ENCODE measurements at places on chromosomes 4 and X.

GRCh38 chr4:60096676-60097075, 1103.5 kb upstream of the ADGRL3 start:
- no peak for DNase-seq

DNA sequence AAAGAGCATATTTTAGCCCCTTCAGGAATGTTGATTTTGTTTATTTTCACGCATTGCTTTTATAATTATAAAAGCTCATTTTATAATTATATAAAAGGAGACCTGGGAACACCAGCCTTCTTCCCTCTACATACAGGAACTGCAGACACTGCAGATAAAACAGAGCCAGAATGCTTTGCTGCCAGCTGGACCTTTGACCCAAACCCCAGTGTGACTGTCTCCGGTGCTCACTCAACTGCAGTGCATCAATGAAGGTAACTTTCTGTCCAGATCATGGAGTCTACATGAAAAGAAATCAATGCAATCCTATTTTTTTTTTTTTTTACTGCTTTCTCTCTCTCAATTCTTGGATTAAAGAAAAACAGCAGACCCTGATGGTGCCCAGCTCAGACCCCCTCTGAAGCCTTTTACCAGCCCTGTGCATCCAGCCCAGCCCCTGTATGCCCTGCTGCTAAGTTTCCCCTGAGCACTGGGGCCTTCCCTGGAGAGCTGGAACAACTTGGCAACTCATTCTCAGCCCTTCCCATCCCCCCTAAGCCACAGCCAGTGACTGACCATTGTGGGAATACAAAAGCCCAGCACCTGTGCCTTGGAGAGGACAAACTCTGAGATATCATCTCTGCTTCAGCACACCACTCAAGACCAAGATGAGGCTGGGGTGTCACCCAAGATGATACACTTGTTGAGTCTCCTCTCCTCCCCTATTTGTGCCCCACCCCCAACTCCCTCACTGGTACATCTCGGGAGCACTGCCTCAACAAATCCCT, 182.1 kb downstream of the EVC2 start:
- DNase-seq, result no peak

- peak; percentile 51 for DNase-seq
These were observed 1.4 kb downstream of the ELOVL6 start for GRCh38 chr4:110196871-110197528.

GRCh38 chr4:85393201-85393600, 81.7 kb upstream of the ARHGAP24 start:
- DNase-seq, result no peak

DNA sequence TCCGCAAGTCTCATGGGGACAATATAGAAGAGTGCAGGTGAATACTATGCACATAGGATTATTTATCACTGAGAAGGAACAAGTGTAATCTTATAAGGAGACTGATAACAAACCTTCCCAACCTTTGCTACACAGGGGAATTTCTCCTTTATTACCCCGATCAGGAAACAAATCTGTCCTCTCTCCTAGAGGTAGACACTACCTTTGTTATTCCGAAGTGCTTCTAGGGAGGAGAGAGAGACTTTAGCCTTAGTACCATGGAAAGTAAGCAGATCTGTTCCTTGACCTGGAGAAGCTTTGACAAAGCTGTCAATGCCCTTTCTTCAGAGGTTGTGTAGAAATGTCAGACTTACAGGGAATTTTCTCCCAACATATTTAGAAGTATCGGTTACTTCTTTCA, 475.5 kb downstream of the CCSER1 start:
- DNase-seq, result no peak

DNA sequence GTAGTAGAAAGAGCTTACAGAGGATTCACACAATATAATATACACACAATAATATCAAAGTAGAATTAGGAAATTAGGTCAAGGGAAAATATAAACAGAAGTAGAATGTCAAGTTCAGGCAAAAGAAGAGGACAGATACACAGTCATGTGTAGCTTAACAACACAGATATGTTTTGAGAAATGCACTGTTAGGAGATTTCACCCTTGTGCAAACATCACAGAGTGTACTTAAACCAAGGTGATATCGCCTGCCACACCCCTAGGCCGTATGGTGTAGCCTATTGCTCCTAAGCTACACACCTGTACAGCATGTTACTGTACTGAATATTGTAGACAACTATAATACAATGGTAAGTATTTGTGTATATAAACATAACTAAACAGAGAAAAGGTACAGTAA, 110.0 kb upstream of the EDNRA start:
- DNase-seq, result no peak

All from NCI-H82 (cell line).